ENCODE measurements at places on chromosomes 6 and 20.

DNA sequence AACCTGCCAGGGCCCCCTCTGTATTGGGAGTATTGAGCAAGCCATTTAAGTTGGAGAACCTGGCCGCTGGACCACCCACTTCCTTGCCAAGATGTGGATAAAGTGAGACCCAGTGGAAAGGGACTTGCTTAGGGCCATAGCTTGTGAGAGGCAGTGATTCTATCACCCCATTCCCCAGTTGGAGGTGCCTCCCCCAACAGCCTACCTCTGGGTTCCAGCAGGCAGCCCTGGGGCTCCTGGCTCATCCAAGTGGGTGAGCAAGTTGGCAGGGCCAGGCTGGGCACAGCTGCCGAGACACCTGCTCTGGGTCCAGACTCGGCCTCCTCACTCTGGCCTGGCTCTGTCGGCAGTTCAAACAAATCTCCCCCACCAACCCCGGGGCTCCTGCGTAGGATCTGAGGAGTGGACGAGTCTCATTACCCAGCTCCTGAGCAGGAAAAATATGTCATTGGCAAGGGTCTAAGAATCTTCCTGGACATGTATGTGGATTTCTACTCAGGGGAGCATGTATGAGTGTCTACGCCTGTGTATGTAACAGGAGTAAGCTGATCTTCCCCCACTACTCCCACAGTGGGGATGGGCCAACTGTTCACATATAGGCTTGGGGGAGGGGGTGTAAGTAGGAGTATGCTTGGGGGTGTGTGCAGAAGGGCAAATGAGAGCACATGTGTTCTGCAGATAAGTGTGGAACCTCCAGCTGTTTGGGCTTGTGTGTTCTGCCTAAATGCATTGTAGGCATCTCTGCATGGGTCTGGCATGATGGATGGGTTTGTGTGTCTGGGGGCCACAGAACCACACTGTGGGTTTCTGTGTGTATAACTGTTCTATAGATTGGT is 1.9 kb downstream of the ID1 start:
- no peak for DNase-seq

DNA sequence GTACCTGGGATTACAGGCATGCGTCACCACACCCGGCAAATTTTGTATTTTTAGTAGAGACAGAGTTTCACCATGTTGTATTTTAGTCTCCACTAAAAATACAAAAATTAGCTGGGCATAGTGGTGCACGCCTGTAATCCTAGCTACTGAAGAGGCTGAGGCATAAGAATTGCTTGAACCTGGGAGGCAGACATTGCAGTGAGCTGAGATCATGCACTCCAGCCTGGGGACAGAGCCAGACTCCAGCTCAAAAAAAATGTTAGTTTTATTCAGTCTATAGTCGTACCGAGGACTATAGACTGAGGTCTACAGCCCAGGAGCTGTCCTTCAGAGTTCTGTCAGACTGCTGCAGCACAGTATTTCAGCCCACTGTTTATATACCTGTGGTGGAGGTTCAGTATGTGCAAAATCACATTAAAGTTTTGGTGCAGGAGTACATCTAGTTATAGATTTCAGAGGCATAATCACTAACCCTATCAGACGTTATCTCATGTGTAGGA is 3.6 kb upstream of the CASP8AP2 start:
- DNase-seq: no peak

DNA sequence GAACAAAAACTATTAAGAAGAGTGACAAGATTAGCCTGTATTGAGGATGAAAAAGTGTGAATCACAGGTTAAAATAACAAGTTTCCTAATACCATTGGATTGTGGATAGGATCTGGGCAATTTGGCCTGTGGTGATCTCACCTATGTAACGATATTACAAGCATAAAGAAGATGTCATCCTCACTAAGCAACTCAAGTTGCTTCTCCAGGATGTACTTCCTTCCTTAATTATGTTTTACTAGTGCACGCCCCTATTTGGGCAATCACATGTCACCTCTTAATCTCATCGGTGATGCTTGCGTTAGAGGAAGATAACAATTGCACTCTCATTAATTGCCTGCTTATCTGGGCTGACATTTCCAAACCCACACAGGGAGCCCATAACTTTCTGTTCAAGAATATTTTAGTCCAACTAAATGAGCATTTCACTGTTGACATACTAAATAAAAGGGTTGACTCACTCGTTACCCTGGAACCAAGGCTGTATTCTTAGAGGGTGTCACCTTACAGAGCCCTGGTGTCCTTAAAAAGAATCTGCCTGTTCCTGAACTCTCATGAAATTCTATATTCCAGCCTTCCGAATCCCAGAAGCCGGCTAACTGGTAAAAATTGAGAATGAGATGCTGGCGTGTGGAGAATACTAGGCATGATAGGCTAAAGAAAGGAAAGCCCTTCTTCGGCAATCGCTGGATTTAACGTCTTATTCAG is 88.2 kb upstream of the ATXN1 start:
- no peak for DNase-seq

DNA sequence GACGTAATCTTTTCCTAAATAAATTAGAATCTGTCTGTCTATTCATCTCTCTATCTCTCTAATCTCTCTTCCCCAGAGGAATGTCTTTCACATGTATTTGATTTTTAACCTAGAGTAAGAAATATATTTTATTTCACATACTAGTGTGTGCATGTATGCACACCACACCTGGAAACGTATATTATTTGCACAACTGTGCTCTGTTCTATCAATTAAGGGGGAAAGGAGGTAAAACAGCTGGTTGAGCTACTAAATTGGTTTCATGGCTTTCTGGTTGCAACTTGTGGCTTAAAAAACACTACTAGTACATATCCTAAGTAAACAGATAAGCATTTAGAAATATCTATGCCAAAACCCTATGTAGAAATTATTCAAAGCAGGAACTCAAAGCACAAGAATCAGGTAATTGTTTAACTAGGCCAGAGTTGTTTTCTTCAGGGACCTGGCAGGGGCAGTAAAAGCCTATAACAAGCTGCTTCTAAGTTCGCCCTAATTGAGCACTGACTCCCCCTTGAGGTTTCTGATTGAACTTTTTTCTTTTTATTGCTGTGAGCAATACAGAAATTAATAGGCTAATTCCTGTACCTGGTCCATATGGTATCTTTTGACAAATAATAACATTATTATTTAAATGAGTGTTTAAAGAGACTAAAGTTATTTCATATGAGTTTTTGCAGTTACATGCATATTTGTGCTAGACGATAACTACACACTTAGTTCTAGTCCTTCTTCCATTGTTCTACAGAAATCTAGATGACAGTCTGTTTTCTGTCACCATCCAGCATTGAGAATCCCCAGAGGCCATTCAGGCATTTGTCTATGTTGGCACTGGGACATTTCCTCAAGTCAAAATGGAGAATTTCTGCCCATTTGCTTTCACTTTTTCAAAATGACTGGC is 88.6 kb downstream of the MCHR2 start:
- peak; percentile 47 for DNase-seq

DNA sequence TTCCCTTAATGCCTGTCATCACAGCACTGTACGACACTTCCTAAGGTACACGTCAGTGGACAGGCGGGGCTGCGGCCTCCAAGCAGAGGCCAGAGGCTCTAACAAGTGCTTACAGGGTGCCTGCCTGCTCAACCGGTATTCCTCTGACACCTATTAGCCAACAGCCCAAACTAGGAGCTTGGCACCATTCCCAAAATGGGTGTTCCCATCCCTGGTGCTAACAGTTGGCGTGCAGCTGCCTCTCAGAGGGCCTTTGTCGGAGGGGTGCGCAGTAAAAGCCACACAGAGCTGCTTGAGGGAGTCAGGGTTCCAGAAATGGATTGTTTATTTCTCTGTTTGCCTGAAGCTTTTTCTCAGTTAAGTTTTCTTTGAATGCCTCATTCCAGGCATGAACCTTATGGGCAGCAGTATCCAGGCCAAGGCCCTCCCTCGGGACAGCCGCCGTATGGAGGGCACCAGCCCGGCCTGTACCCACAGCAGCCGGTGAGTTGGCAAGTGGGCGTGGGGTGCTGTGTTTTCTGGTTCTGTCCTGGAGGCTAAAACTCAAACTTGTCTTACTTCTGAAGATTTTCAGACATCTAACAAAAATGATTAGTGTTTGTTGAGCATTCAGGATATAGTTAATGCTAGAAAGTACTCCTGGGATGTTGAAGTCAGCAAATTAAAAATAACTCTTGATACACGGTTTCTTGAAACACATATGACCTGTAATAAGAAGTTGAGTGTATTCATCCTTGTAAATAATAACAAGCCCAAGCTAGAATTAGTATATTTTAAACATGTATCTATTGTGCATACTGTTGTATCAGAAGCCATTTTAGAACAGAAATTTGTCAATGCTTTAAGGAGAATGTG is 124.7 kb downstream of the TMEM242 start:
- DNase-seq: peak; percentile 93

DNA sequence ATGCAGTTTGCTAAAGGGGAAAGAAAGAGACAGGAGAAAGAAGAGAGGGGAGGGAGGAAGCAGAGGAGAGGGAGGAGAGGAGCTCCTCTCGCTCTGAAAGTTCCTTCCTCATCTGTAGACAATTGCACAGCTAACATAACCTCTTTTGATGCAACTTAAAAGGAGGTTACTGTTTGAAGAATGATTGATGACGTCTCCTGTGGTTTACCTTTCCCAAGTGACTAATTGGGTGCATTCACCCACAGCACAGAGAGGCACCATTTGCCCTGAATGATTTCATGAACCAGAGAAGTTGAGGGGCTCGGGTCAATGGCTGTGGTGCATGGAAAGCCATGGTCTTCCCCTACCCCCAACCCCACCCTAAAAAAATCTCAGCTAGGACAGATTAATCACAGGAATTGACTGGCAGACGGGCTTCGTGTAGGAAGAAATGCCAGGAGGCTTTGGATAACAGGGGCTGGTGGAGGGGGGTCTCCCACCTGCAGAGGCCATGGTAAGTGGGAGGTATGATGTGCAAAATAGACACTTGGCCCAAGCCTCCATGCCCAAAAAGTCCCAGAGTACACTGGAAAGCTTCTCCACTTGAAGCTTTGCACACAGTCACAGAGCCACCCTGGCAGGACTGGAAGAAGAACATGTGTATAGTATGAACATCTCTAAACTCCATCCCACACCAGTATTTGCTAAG is 213.7 kb downstream of the ANKRD60 start:
- DNase-seq: no peak

DNA sequence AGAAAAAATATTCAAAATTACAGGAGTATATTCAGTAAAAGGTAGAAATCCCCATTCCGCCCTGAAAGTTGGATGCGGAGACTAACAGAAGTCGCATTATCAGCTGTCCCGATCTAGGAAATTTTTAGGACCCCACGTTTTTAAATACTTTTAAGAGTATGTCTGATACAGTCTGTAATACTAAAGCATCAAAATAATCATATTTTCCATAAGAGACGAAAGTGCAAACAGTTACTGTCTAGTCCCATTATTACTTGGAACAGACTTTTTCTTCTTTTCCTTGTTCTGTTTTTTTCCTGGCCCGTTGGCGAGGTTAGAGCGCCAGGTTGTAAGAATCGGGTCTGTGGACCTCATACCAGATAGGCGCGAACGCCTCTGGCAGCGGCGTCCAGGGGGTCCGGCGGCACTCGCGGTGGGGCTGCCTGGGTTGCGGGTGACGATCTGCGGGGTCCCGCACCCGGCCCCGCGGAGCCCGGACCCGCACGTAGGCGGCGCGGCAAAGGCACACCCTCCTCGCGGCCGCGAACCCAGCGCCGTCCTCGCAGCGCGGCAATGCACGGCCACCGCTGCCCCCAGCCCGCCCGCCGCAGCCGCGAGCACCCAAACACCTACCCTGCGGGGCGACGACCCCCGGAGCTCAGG is 460 bp downstream of the PLAGL1 start:
- no peak for DNase-seq

DNA sequence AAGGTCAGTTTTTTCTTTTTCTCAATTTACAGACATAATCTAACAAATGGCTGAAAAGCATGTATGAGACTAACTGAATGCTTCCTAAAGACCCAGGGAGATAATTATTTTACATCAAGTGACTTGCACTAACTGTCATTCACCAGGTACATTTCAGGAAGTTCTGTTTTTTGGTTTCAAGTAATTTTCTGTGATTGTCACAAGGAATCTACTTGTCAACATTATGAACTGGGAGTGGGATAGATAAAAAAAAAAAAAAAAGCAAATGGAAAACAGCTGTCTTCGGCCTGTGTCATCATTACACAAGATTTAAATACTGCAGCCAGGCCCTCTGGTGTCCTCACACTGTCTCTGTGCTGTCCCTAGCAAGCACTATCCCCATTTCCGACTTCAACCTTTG is 379.0 kb upstream of the HTR1E start:
- no peak for DNase-seq

DNA sequence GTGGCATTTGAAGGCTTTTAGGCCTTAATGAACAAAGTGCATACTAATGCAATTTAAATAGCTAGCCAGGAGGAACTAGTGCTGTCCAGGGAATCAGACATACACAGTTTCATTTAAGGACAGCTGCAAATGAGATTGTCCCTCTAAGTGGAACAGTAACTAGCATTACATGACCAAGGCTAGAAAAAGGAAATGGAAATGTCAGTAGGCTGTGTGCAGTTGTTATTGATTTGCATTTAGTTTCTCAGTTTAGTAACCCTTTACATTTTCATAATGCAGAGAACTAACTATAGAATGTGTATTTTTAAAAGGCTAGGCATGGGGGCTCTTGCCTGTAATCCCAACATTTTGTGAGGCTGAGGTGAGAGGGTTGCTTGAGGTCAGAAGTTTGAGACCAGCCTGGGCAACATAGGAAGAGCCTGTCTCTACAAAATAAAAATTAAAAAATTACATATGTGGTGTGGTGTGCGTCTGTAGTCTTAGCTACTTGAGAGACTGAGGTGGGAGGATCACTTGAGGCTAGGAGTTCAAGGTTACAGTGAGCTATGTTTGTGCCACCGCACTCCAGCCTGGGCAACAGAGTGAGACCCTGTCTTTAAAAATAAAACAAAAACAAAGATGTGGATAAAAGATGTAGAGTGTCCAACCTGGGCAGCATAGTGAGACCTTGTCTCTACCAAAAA is 468.0 kb downstream of the UTRN start:
- DNase-seq: no peak

DNA sequence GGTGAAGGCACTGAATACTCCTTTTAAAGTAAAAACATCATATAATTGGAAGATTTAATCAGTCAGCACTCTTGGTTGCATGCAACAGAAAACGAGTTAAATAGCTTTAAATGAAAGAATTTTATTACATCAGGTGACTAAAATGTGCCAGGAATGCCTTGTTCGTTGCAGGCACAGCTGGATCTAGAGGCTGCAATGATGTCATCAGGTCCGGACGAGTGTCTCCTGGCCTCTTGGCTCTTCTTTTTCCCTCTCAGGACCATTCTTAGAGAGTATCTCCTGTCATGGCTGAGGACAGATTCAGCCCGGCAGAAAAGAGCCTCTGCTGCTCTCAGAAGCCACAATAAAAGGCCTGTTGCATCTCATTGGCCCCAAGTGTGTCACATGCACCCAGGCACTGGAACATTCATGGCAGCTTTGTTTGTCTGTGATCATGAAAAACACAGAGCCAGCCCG is 510.7 kb upstream of the SULF2 start:
- DNase-seq: no peak

- peak; percentile 83 for DNase-seq
Observed at GRCh38 chr6:49849213-49849907, 17.0 kb downstream of the CRISP1 start.

GRCh38 chr6:56019973-56020372 is 144.6 kb upstream of the BMP5 start:
- DNase-seq: no peak
